ENCODE measurements at places on chromosomes 4 and X.

- DNase-seq, result peak; percentile 18
Observed at GRCh38 chrX:151680805-151681204, 14.5 kb upstream of the PRRG3 start.

DNA sequence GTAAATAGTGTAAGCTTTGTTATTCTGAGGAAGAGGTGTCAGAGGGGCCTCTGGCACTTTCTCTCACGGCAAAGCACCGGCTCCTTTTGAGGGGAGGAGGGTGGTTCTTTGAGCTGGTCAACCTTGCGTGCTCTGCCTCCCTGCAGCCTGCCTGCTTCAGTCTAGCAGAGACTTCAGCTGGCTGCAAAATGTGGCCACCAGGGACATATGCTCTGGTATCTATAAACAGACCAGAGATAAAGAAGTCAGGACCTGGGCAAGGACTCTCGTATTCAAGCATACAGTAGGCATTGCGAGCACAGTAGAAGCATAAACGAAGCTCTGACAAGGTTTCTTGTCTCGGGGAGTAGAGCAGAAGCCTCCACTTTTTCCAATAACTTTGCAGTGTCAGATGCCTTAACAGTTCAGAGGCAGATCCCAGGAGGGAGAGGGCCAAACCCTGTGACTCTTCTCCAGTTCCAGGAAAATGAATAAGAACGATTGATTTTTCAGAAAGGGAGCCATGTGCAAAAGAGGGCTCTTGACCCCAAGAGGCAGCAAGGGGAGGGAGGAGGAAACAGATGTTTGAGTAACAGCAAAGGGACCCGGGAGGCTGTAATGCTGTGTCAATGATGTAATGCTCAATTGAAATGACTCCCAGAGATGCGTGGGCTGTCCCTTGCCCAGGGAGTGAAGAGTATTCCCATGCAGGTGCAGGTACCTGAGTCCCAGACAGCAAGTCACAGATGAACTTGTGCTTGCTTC lies 57.9 kb upstream of the TEX13D start:
- DNase-seq, result no peak

GRCh38 chrX:36159254-36159653 lies 239.7 kb downstream of the CFAP47 start:
- DNase-seq, result no peak

- DNase-seq, result no peak
Observed at GRCh38 chr4:89077761-89078160, 20.8 kb upstream of the FAM13A start.

- no peak for DNase-seq
Observed at GRCh38 chr4:107815158-107815557, 9.6 kb upstream of the SGMS2 start.

- no peak for DNase-seq
Observed at GRCh38 chrX:143601809-143602208, 34.1 kb downstream of the SLITRK4 start.

All from activated CD8-positive, alpha-beta memory T cell treated with anti-CD3 and anti-CD28 coated beads for 4 hours (primary cell).